Left lung (tissue), 14 donors: ENCODE measurements at places on chromosomes 13 and 19.

GRCh38 chr19:55382522-55383054, 1.5 kb downstream of the TMEM238 start:
- DNase-seq, result no peak

GRCh38 chr13:21086929-21087328, 25.5 kb upstream of the LATS2 start:
- DNase-seq, result no peak

DNA sequence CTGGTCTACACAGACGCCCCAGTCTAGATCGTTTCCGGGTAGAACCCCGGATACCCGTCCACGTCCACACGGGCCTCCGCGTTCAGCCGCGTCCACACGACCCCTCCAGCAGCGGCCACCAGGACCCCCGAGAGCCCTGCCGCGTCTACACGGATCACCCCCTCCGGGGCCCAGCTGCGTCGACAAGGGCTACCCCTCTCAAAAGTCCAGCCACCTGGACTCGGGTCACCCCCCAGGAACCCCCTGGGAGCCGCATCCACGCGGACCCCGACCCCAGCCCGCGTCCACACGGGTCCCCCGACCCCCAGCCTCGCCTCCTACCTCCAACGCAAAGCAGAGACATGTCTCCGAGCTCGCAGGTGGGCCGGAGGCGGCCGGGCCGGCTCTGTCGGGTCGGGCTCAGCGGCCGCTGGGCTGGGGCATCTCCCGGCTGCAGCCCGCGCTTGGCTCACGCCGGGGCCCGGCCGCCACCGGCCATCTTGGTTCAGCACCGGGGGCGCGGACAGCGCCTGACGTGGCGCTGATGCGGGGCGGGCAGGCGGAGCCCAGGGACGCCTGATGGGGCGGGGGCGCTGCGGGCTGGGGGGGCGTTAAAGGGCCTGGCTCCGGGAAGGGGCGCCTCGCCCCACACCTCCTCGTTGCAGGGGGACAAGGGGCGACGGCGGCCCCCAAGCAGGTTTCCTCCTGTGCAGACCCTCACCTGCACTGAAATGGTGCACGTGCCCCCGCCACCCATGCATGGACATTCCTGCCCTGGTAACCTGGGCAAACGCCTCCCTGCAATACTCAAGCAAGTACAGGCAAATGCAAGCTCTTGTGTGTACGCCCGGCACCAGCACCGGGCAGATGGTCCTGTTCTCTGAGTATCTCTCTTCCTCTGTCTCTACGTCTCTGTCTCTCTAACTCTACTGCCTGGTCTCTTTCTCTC, at the start of gene UNC13A:
TSS of gene UNC13A (minus strand) at position 498 of the 928 bp plus-strand sequence. CDS start at position 343, 155 bp downstream.
- DNase-seq, result peak; percentile 57

DNA sequence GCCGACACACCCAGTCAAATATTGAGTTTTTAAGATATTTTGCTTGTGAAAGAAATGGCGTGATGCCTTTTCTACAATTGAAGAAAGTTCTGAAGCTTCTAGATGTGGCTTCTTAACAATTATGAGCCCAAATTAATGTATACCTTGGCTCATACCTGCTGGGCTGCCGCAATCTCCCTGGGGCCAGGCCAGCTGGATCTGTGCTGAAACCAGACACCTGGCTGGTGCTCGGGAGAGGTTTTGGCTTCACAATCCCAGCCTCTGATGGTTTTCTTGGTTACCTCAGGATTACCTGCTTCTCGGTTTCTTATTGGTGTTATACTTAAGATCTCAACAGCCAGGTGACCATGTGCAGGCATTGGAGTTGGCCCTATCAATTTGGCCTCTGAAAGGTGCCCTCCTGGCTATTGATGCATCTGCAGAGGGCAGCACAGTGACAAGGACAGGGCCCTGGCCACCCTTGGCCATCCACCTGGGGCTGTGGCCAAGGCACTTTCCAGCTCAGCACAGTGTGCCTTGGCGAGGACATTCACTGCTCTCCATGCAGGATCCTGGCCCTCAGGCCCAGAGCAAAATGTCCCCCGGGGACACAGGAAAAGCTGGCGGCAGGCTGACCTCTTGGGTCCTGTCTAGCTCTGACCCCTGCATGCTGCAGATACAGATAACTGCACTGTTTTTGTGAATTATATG, 305.0 kb downstream of the ZNF536 start:
- DNase-seq, result no peak

- DNase-seq, result no peak
These were observed 90.5 kb downstream of the RNASEH2B start for GRCh38 chr13:51000061-51000460.

DNA sequence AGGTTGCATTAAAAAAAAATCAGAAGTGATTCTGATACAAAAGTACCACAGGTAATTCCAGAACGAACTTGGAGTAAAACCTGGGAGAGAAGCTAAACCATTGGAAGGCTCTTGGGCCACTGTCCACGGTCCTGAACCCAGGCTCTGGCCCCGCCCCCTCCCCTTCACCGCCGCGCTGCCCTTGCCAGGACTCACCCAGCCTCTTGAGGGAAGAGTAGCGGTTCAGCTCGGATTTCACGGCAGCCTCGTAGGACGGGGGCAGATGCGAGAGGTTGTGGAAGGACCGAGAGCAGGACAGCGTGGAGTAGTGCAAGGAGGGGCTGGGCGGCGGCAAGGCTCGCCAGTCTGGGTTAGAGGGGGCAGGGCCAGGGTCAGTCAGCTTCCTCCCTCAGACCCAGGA, 5.7 kb downstream of the SHISA7 start:
- peak; percentile 48 for DNase-seq

GRCh38 chr13:23679220-23679619, 109.0 kb downstream of the TNFRSF19 start:
- no peak for DNase-seq

- no peak for DNase-seq
These were observed 767.6 kb upstream of the SLITRK1 start for GRCh38 chr13:84649853-84650252.

DNA sequence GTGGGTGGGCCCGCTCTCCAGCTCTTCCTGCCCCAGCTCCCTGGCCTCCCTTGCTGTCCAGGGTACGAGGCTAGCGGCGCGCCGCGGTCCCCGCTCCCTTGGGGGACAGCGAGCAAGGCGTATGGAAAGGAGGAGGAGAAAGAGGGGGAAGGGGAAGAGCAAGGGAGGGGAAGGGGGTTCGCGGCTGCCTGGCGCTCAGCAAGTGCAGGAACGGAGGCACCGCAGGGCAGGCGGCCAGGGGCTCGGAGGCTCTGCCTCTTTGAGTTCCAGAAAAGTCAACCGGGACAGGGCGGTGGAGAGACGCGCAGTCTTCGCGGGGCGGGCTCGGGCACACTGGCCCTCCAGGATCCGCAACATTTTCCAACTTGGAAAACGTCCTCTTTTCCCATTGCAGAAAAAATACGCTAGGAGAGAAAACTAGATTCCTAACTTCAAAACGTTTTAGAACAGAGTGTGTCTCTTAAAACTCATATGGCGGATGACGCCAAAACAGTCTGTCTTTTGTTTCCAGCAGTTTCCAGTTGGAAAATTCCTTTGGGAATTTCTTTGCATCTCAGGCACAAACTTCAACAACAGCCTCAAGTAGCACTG, 23.1 kb upstream of the TNFRSF19 start:
- DNase-seq, result peak; percentile 71

DNA sequence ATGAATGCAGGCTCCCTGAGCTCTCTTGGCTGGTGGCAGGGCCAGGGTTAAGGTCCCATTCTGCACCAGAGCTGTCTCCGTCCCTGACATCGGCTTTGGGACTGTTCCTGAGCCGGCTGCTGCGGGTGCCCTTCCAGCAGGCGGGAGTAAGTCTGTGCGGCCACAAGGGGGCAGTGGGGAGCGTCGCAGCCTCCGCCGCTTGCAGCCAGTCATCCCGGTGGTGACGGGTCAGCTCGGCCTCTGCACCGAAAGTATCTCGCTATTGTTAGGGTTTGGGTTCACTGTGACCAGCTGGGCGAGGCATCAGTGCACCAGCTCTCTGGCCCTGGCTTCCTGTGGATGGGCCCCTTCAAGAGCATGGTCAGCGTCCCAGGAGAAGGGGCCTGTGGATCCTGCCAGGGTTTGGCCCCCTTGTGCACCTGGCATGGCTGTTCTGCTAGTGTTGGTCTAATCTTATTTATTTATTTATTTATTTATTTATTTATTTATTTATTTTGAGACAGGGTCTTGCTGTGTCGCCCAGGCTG, 15.1 kb downstream of the NDUFB7 start:
- DNase-seq, result peak; percentile 65
